Left ventricle myocardium superior (tissue), 1 donor: ENCODE measurements at places on chromosomes 7 and 10.

DNA sequence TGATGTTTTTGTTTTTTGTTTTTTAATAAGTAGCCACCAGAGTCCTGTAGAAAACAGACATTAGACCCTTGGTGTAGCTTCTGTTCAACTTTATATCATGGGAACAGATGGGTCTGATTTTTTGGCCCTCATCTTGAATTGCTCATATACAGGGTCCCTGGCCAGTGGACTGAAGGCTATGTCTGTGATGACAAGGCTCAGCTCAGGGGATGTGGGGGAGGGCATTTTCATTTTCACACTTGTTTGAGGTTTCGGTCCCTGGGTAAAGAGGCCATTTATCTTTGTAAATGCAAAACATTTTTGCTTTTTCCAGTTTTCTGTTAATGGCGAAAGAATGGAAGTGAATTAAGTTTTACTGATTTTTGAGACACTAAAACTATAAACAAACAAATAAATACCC lies 257.6 kb upstream of the PHYHIPL start:
- DNase-seq: no peak

GRCh38 chr10:95792211-95792780 lies 36.3 kb downstream of the ENTPD1 start:
- DNase-seq: no peak

GRCh38 chr10:17662193-17663138 lies 18.5 kb downstream of the STAM start:
- no peak for DNase-seq

- peak; percentile 46 for DNase-seq
Measured at GRCh38 chr7:149855361-149856305, 17.5 kb downstream of the ZNF862 start.

DNA sequence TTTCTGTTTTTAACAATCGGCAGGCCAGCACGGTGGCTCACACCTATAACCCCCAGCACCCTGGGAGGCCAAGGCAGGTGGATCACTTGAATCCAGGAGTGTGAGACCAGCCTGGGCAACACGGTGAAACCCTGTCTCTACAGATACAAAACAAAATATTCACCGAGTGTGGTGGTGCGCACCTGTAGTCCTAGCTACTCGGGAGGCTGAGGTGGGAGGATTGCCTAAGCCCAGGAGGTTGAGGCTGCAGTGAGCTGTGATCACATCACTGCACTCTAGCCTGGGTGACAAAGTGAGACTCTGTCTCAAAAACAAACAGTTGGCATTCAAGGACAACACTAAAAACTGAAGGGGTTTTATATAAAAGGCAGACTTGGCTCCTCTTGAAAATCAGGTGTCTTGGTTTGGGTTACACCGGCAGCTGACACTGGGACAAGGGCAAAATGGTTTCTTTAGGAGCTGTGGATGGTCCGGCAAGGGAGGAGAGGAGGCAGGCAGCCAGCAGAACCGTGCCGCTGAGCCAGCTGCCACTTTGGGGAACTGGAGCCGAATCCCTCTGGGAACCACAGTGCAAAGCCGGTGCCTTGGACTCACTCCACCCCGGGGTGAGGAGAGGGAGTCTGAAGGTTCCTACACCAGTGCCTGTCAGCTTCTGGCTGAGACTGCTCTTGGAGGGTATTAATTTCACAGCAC lies 52.6 kb downstream of the CHST3 start:
- DNase-seq: peak; percentile 80

DNA sequence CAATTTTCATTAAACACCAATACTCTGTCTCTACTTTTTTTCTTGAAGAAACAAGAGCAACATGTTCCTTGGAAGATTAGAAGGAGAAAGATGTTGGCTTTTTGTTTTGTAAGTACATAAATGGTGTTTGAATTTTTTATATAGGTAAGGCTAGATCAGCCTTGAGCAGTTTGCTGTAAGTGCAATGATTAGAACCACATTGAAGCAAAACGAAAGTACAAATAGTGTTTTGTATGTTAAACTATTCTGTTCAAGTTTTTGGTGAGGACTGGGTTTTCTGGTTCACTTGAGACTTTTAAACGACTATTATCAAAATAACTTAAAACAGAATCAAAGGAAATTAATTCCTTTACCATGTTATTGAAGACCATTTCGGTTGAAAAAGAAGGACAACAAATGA lies 162.9 kb upstream of the NRP1 start:
- no peak for DNase-seq

- no peak for DNase-seq
Measured at GRCh38 chr10:61943674-61944378, 42.3 kb downstream of the ARID5B start.

GRCh38 chr10:31070691-31071090 lies 39.0 kb upstream of the ZNF438 start:
- DNase-seq: no peak

DNA sequence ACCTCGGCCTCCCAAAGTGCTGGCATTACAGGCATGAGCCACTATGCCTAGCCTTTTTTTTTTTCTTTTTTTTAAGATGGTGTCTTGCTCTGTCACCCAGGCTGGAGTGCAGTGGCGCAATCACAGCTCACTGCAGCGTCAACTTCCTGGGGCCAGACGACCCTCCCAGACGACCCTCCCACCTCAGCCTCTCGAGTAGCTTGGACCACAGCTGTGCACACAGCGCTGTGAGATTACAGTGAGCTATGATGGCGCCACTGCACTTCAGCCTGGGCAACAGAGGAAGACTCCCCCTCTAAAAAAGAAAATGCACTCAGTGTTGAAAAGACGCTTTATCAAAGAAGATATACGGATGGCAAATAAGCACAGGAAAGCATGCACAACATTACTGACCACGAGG lies 16.5 kb upstream of the WIPI2 start:
- DNase-seq: no peak

- DNase-seq: no peak
Measured at GRCh38 chr7:51019191-51019844, 236.6 kb upstream of the GRB10 start.

DNA sequence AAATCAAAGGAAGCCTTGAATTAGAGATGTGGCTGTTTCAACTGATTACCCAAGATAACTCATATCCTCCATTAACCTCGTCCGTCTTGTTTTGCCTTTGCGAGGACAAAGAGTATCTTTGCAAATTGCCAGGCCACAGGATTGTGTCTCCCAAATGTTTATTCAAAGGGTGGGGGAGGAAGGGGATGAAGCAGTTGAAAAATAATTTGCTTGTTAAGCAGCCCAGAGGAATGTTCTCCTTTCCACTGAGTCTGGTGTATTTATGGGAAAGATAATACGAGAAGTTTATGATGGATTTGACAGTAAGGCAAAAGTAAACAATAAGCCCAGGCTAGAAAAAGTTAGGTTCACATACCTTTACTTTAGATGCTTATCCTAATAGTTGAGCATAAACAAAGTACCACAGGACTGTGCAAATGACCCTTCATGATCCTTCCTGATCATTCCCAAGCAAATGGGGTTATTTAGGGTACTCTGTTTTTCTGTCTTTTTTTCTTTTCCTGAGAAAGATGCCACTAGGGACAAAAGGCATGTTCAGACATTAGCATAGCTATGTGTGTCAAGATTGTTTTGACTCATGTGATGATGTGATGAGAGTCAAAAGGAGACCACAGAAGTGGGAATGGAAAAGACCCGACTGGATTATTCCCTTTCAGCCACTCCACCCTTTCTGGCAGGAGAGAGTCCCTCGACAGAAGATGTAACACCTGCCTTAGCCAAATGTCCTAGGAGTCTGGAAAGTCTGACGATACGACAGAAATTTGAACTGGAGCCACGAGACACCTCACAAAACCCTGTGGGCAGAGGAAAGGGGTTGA lies 243.0 kb upstream of the GLI3 start:
- DNase-seq: no peak

DNA sequence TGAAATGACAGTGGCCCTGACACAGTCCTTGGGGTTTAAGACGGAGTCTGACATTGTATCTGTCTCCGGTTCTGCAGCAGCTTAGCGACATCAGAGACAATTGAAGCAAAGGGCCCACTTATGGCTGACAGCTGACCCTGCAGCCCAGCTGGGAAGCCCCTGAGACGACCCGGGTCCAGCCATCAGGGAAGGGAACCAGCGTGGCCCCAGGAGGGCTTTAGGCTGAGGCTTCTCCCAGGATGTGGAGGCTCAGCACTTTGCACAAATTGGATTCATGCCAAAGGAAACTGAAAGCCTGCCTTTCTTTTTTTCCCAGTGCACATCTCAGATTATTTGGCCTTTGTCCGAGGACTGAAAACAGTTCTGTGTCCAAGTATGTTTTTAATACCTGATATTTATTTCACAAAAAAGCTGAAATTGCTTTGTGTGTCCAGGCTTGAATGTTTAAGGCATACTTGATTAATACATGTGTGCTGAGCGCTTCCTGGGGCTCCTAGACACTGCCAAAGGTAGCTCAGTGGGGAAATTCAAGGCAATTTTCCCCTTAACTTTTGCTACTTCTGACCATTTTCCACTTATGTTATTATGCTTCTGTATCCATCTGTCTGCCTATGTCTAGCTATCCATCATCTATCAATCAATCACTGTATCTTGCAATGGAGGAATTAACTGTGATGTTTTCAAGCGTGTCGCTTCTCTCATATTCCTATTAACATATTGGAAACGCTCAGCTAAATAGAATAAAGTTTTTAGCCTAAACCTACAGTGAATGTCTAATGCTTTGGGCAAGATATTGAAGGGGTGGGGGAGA lies 34.8 kb downstream of the KLF6 start:
- DNase-seq: peak; percentile 63

DNA sequence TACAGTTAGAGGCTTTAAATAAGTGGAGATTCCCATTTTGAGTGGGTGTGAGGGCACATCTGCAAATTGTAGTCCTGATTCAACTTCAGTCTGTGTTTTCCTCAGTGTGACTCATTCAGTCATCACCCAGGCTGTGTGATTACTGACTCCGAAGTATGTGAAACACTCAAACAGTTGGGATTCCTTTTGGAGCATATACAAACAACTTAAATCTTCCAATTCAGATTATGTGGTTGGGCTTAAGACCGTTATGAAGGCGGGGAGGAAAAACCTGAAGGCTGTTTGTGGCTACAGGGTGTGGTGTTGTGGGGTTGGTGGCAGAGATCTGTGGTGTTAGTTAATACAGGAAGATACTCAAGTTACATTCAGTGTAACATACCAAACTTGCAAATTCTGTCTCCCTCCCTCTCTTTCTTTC lies 259.7 kb upstream of the FERD3L start:
- no peak for DNase-seq

GRCh38 chr7:67361150-67361549 lies 364.5 kb downstream of the TYW1 start:
- DNase-seq: no peak

- DNase-seq: no peak
Measured at GRCh38 chr7:118114175-118114574, 69.8 kb upstream of the LSM8 start.

- DNase-seq: no peak
Measured at GRCh38 chr10:15344876-15345285, 26.2 kb downstream of the FAM171A1 start.

GRCh38 chr7:151794508-151795167 lies 82.3 kb downstream of the PRKAG2 start:
- DNase-seq: no peak

DNA sequence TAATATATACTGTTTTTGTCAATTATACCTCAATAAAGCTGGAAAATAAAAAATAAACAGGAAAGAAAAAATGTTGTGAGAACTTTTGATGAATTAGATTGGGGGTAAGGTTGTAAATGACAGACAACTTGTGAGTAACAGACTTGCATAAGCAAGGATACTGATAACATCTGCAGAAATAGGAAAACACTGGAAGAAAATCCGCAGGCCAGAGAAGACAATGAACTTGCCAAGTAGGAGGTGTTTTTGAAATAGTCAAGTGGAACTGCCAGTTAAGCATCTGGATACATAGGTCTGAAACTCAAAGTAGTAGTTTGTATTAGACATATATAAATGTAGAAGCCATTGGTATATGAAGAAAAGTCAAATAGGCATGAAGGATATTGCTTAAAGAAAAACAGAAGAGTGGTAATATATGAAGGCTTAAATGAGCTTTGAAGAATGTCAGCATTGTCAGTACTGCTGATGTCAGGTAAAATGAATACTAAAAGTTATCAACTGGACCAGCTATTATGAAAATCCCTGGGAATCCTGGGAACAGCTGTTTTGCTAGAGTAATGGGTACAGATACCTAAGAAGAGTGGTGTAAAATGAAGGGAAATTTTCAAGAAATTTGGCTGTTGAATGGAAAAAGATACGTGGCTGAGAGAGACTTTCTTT lies 58.7 kb downstream of the DNAJC1 start:
- no peak for DNase-seq

GRCh38 chr7:105773030-105773460 lies 103.4 kb downstream of the ATXN7L1 start:
- DNase-seq: no peak
